ENCODE measurements at places on chromosomes 16 and 17.
A peak's percentile ranks its signal among the peaks of the same experiment; 100 is the strongest.

GRCh38 chr16:79156761-79157160, 443.8 kb downstream of the MAF start:
- DNase-seq: no peak

GRCh38 chr16:85431431-85432124, 181.5 kb upstream of the GSE1 start:
- no peak for DNase-seq

- DNase-seq: no peak
Measured at GRCh38 chr16:68993456-68993855, 112.0 kb upstream of the HAS3 start.

GRCh38 chr17:76050538-76051467, 21.5 kb downstream of the SRP68 start:
- no peak for DNase-seq

- no peak for DNase-seq
Measured at GRCh38 chr17:44037471-44037870, 22.7 kb upstream of the TMEM101 start.

- no peak for DNase-seq
Measured at GRCh38 chr16:85522842-85523601, 90.1 kb upstream of the GSE1 start.

DNA sequence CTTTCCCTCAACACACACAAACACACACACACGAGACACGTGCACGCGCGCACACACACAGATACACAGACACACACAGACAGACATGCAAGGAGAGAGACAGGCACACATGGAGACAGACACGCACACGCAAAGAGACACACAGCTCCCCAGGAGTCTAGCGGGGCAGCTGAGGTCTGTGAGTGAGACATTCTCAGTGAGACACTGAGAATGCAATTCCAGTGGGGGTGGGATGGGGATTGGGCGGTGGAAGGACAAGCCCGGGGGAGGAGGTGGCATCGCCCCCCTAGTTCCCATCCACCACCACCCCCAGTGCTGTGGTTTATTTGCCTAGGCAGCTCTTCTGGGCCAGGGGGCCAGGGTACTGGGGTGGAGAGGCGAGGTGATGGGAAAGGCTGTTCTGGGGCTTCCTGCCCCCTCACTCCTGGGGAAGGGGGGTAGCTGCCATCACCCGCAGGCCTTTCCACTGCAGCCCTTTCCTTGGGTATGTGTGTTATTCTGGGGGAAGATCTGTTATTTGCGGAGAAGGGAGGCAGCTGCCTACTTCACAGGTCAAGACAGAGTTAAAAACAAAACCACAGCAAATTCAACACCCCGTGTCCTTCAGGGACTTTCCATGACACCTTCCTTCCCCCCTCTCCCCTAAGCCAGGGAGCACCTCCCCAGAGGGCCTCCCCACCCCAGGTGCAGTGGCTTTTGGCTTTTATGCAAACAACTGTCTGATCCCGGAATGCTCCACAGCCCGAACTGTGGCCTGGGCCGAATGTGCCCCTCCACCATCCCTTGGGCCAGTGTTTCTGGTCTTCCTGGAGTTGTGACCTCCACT, 18.0 kb downstream of the GRB7 start:
- peak; percentile 37 for DNase-seq

GRCh38 chr16:81706327-81707295, 72.5 kb upstream of the PLCG2 start:
- DNase-seq: no peak

DNA sequence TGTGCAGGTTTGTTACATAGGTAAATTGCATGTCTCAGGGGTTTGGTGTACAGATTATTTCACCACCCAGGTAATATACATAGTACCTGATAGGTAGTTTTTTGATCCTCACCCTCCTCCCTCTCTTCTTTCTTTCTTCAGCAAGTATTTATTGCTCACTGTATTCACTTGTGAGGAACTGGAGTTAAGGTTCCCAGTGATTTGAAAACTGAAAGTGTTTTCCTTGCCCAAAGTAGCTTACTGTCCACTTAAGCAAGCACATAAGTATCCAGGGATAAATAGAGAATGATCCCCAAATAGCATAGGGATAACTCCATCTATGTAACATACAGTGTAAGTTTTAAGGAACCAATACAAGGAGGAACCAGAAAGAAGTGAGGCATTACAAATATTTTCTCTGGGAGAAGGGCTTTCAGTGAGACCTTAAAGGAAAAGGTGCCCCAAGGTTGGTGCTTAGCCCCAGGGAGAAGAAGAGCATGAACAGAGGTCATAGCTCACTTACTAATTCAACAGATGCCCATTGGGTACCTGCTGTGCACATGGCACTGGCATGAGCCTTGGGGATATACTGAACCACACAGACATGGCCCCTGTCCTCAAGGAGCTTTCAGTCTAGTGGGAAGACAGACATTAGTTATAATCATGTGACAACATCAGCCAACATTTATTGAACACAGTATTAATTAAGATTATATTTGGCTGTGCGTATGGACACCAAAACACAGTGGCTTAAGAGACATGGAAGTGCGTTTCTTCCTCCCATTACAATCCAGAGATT, 17.0 kb downstream of the MYL4 start:
- no peak for DNase-seq

GRCh38 chr17:6501359-6501758, 55.0 kb downstream of the PITPNM3 start:
- no peak for DNase-seq

DNA sequence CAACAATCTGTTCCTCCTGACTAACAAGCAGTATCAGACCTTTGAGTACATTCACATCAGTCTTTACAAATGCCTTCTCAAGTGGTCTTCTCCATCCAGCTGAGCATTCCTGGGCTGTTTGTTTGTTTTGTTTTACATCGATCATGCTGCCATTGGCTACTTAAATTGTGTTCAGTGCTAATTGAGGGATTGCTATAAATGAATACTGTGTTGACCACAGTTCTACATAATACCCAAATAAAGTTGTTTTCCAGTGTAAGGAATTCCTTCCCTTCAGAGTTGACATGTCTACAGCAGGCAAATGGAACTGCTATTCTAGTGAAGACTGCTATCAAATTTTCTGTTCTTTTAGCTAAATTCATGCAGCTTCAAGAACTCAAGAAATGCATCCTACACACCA, 3.2 kb downstream of the CDH8 start:
- no peak for DNase-seq

DNA sequence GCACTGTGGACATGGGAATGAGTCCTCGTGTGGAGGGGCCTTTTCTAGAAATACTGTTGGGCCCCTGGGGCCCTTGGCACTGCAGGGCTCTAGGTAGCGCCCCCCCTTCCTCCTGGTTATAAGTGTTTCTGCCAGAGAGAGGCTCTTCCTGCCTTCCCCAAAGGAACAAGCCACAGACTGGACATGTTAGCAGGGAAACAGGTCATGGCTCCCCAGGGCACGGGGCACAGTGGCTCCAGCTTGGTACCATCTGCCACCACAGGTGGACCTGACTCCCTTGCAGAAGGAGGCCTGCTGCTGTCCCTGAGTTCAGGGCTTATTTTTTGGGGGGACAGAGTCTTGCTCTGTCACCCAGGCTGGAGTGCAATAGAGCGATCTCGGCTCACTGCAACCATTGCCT, 8.8 kb downstream of the PDK2 start:
- no peak for DNase-seq

DNA sequence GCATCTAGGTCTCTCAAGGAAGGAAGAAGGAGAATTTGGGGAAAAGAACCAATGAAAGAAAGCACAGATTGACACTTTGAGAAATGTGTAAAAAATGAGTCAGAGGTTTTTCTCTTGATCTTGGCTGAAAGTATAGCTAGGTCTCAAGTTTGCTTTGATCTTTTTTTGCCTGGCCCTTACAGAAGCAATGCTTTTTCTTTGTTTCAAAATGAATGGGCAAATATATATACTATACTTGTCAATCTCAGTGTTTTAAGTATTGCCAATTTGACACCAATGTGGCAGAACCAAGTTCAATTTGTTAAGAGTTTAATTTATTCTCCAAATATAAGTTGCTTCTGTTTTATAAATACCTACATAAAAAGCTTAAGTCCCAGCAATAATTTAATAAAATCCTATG, 119.6 kb downstream of the PPM1E start:
- no peak for DNase-seq

GRCh38 chr17:39131616-39132015, 19.8 kb downstream of the PLXDC1 start:
- DNase-seq: no peak

- no peak for DNase-seq
Measured at GRCh38 chr17:17352836-17353624, 49.9 kb downstream of the NT5M start.

GRCh38 chr16:84121007-84121406, 4.3 kb upstream of the MBTPS1 start:
- no peak for DNase-seq

GRCh38 chr16:75682308-75682707, 5.5 kb upstream of the CPHXL2 start:
- no peak for DNase-seq

- DNase-seq: no peak
Measured at GRCh38 chr16:49020436-49020835, 261.2 kb downstream of the CBLN1 start.

- no peak for DNase-seq
Measured at GRCh38 chr16:3718019-3718391, 681 bp upstream of the TRAP1 start.

- DNase-seq: no peak
Measured at GRCh38 chr17:80456465-80457235, 19.8 kb downstream of the NPTX1 start.

DNA sequence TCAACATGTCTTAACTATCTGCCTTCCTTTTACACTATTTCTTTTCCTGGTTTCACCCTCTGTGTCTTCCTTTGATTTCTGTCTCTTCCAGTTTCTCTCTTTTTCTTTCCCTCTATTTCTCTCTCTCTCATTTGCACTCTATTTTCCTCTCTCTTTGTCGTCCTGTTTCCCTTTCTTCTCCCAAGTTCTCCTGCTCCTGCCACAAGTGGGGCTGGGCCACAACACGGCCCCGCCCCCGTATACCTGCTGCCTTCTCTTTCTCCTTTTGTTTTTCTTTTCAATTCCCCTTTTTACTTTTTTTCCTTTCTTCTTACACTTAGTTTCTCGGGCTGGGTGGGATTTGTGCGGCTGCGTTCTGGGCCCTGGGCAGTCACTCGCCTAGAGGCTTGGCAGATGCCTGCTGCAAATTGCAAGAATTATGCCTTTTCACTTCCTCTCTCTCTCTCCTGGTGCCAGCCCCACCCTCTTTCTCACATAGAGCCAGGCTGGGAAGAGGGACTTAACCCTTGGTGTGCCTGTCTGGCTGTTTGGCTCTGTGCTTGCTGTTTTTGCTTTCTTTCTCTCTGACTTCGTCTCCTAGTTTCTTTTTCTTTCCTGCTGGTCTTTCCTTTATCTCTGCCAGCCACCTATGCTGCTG, 2139.4 kb downstream of the TP53TG3F start:
- no peak for DNase-seq

GRCh38 chr16:27959914-27960313, 103.6 kb downstream of the GSG1L start:
- no peak for DNase-seq

DNA sequence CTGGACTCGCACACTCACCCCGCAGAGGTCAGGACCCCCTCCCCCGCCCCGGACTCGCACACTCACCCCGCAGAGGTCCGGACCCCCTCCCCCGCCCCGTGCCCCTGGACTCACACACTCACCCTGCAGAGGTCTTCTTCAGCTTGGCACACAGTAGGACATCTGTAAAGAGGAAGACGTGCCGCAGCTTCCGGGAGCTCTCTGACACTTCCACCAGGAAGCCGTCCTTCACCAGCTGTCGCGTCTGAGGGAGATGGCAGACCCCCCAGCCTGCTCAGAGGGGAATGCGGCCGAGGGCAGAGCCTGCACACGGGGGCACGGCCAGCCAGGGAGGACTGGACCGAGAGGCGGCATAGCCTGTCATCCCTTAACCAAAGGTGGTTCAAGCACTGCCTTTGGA, 72.9 kb downstream of the TIMM22 start:
- no peak for DNase-seq

- DNase-seq: no peak
Measured at GRCh38 chr16:88940862-88941817, 35.9 kb downstream of the CBFA2T3 start.

DNA sequence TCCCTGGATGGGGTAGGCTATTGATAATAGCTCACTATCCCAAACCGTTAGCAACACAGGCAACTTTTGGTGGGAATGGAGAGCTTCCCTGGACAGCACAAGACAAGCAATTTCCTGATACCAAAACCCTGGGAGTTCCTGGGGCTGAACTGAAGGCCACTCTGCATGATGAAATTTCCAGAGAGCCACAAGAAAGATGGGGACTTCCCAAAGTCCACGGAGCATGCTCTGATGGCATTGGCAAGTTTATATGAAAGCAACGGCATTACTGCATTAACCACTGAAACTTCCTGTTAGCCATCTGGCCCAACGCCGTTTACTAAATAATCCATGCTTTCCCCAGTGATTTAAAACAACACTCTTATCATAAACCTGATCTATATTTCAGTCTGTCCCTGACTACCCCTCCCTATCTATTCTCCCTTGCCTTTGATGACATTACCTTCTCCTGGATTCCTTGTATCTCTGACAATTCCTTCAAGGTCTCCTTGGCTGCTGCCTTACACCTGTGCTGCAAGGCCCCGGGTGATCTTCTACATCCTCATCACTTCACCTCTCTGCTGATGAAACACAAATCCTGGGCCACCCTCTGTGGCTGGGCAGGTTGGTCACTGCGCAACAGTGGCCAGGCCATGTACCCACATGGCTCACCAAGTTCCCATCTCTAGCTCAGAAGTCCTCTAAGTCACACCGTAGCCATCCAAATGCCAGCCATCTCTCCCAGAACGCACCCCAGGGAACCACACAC, 108.5 kb upstream of the RCVRN start:
- DNase-seq: no peak

DNA sequence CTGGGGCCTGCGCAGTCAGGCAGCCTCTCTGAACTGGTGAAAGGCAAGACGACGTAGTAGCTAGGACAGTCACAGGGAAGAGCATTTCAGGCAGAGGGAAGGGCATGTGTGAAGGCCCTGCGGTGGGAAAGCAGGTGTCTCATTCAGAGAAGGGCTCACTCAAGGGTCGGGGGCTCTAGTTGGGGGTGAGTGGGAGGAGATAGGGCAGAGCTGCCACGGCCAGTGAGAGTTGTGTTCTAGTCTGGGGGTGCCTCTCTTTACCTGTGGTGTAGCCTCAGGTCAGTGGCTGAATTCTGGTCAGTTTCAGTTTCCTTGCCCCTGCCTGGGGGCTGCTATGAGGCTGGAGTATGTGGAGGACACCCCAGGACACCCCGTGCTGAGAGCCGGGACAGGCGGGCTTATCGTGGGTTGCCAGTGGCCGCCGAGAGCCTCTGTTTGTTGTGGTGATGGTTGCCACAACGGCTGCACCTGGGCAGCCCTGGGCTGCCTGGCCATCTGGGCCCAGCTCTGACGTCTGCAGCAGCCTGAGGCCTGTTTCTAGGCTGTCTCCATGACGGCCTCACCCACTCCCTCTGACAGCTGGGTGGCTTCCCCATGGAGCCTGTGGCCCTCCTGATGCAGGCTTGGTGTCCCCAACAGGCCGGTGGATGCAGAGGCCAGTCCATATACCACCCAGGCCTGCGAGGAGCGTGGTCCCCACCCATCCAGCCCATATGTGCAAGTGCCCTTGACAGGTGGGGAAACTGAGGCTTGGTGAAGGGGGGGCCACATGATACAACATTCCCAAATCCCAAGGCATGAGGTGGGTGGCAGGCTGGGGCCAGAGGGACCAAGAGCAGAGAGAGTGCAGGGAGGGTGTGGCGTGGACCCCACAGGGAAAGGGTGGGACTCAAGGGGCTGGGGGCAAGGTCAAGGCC, 10.8 kb downstream of the MAP2K3 start:
- DNase-seq: no peak

- no peak for DNase-seq
Measured at GRCh38 chr17:36183001-36183971, 6.8 kb upstream of the TBC1D3B start.

All from activated naive CD4-positive, alpha-beta T cell (primary cell).